ENCODE measurements at places on chromosomes 3 and 15.
A peak's percentile ranks its signal among the peaks of the same experiment; 100 is the strongest.

GRCh38 chr3:78621061-78621716 lies 1146.6 kb downstream of the ROBO1 start:
- no peak for DNase-seq

- no peak for DNase-seq
These were observed 22.7 kb upstream of the CTNNB1 start for GRCh38 chr3:41176596-41176995.

DNA sequence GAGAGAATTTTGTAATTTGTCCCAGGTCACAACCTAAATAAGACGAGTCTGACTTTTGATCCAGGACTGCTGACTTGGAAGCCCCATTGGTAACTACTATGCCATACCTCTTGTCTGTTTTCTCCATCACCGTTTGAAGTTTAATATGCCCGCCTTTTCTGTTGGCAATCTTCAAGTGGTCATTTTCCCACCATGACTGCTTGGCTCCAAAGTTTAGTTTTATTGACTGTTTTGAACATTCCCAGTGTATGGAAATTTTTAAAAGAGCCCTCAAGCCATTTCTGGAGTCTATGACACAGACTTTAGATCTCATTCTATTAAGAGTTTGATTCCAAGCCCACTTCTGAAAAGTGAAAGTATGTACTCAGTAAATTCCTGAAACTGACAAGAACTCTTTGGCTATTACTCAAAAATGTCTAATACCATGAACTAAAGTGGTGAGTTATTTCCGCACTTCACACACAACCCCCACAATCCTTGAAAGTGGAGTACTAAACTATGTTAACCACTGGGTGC lies 136.7 kb upstream of the ADAMTS9 start:
- no peak for DNase-seq

DNA sequence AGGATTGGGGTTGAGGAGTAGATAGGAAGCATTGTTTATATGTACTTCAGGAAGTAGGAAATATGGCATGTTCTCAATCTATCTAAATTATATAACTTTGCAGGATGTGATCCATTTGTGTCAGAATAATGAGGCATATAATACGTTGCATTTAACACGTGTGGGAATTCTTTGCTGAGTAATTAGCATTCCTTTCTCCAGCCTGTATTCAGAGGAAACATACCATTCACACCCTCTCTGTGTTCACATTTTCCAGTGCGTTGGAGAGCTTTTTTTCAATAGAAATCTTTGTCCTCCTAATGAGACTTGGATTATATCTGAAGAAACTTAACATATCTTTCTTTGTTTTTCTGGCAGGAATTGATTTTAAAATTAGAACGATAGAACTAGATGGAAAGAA lies 33.0 kb upstream of the APH1B start:
- peak; percentile 61 for DNase-seq

- DNase-seq, result no peak
These were observed 353.2 kb upstream of the ATP11B start for GRCh38 chr3:182440101-182440500.

DNA sequence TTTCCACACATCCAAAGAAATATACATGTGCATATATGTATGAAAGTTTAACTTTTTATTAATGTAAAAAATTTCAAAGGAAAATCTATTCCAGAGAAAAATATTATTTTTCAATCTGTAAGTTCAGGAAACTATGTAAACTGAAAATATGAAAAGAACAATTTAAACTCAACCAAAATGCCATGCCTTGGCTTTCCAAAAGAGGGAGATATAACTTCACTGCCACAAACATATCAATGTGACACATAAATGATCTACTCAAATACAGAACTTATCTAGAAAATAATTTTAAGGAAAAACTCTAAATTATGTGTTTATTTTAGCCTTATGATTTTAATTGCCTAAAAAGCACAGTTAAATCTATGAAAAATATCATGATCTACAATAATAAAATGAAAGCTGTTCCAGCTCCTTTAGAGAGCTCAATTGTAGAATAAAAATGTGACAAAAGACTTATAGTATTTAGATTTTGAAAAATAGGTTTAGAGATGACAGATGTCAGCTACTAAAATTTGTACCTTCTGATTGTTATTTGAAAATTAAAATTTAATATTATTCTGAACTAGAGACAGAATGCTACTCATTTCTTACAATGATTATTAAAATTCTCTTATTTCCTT lies 94.8 kb downstream of the GBE1 start:
- peak; percentile 6 for DNase-seq

DNA sequence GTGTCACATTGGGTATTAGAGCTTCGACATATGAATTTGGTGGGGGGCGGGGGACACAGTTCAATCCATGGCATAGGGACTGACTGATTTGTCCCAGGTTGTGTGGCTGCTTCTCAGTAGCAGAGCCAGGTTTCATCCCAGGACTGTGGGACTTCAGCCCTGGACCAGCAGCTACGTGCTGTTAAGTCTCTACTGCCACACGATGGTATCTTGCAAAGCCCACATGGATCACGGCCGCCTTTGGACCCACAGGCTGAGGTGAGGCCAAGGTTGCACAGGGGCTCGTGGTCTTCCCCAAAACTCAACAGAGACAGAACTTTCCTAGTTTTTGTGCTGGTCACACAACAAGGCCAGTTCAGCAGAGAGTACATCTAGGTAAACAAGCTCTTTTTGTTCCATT lies 97.4 kb downstream of the LRRK1 start:
- DNase-seq, result no peak

- DNase-seq, result no peak
These were observed 75.6 kb upstream of the SYNPR start for GRCh38 chr3:63202529-63202928.

GRCh38 chr3:149042789-149043386 lies 43.4 kb downstream of the HLTF start:
- peak; percentile 44 for DNase-seq

GRCh38 chr3:9396301-9396631 lies 1.1 kb upstream of the SETD5 start:
- DNase-seq, result peak; percentile 98

DNA sequence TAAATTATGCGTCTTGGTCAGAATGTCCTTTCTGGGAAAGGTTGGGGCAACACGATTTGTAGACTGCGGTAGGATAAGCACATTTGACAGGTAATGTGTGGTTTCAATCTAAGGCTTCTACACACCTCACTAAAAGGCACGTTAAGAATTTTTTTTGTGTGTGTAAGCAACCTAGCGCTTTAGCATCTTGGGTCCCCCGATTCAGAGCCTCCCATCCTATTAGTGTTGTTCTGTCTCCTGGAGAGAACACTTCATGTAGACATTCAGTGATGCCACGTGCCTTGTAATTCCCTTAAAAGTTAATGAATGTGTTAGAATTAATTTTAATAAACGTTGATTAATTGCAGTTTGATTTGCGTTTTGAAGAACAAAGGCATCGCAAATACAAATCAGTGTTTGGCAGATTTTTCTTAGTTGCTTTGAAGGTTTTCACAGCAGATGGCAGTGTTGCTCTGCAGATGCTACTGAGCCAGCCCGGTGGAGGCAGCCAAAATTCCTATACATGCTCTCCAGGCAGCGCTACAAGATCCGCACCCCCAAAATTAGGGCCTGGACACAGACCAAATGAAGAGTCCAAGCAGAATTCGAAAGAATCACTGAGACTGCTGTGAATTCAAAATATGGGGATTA lies 63.5 kb downstream of the OTOL1 start:
- DNase-seq, result peak; percentile 24

DNA sequence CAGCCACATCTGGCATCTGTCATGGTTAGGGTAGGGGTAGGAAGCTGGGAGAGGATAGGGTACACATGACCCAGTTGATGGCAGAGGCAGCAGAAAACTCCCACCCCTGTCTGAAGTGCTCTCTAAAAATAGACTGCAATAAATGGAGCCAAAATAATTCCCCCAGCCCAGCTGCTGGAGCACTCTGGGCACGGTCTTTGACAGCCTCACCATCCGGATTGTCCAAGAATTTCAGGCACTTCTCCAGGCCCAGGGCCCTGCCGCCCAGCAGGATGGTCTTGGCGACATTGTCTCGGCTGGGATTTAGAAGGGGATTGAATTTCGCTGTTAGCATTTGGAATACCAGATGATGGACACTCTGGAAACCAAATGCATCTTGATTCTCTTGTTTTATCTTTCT lies 103.7 kb downstream of the IQSEC1 start:
- no peak for DNase-seq

GRCh38 chr3:107855710-107856109 lies 235.1 kb downstream of the CD47 start:
- no peak for DNase-seq

DNA sequence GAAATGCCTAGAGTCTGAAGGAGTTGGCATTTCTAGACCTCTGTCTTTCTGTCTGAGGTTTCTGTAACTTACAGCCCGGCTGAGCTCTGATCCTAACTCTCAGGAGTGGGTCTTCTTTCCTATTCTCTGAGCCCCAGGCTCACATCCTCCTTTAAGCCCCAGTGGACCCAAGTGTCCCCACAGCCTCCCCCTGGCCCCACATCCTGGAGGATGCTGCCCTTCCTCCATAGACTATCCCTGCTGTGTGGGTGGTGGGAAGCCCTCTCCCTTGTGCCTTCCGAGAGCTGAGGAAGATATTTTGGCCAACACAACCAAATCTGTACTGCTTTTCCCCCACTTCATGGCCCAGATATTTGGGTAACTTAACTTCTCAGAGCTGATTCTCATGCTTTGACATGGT lies 151.3 kb downstream of the LRTM1 start:
- no peak for DNase-seq

GRCh38 chr3:13648060-13649001 lies 99.4 kb downstream of the FBLN2 start:
- DNase-seq, result peak; percentile 69

GRCh38 chr15:63353887-63354286 lies 27.8 kb downstream of the CA12 start:
- DNase-seq, result no peak

GRCh38 chr3:183018421-183019192 lies 38.3 kb upstream of the DCUN1D1 start:
- DNase-seq, result no peak

GRCh38 chr3:105526360-105527111 lies 159.8 kb downstream of the ALCAM start:
- DNase-seq, result no peak
